ENCODE measurements at places on chromosomes 16 and 17.

DNA sequence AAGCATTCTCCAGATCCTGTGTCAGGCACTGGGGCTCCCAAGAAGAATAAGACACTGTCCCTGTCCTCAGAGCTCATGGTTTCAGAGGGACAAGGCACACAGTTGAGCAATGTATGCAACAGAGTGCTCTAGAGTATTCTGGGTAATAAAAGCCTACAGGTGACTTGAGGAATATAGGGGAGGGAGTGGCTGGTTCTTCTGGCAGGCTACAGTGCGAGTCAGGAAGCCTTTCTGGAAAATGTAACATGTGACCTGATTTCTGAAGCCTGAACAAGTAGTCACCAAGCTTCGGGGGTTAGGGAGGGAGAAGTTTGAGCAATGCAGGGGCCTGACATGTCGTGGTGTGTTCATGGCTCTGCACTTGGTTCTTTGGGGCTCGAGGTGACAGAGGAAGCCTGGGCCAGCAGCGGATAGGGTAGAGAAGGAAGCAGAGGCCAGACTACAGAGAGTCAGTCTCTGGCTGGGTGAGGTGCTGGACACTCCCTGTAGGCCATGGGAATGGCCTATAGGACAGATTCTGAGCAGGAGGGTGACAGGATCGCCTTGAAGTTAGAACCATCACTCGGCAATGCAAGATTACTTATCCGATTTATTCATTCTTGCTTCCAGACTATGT lies 16.0 kb upstream of the LRRC75A start:
- no peak for DNase-seq

DNA sequence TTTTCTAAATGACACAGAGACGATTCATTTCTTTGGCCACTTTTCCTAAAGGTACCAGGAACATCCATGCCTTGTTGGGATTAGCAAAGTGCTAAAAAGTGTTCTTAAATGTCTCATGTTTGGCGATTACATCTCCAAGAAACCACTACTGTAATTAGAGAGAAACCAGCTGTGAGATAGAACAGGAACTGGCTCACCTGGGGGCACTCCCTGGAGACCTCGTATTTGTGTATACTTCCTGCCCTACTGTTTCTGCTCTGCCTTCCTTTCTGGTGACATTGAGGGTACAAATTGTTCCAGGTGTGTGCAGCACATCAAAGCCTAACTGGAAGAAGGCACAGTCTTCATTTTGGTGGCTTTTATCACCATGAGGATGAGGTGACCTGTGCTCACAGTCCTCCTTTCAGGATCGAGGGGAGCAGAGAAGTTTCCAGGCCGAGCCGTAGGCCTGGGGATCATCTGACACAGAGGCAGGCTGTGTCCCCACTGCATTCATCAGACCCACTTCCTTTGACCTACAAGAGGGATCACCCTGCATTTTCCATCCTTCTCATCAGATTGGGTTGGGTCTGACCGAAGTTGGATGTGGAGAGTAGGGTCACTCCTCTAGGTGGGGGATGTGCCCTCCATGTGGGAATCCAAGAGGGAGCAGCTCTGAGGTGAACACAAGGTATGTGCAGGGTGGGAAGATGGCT lies 23.7 kb downstream of the CCL4 start:
- no peak for DNase-seq

GRCh38 chr16:86222965-86223551 lies 287.3 kb upstream of the FOXF1 start:
- DNase-seq: no peak

DNA sequence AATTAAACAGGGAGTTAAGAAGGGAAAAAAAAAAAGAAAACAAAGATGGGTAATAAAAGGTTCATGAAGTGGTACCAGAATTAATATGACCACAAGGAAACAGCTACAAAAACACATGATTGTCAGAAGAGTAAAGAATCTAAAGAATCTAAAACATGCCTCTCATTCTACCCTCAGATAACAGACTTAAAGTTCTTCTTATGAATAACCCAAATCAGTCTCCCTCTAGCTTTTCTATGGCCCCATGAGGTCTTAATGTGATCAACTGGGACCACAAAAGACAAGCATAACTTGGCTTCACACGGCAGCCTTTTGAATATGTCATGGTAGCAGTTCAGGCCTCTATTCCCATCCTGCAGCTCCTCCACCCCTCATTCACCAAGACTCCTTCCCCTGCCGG lies 6.9 kb downstream of the MYH10 start:
- DNase-seq: no peak

GRCh38 chr17:29694918-29695563 lies 72.3 kb upstream of the CORO6 start:
- no peak for DNase-seq

DNA sequence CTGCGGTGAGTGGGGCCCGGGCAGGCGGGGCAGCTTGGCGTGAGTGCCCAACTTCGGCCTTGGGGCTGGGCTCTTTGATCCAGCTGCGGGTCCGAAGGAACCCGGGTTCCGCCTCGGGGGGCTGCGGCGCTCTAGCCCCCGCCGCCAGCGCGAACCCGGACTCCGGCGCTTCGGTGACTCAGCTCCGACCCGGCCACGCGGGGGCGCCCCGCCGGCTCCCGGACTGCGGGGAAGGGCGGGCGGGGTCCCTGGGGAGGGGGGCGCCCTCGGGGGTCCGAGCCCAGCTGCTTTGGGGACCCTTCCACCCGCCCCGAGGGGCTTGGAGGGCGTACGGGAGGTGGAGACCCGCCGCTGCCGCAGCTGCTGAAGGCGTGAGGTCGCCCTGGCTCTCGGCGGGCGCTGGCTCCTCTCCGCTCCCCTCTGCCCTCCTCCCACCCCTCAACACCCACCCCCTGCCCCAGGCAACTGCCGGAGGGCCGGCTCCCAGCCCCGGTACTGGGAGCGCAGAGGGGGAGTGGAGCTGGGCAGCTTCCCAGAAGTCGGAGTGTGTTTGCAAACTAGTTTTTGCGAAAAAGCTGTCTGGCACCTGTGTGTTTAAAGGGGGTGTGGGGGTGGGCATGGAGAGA lies 516 bp downstream of the CPNE2 start:
- DNase-seq: peak; percentile 42

GRCh38 chr16:15765880-15766279 lies 90.9 kb downstream of the MYH11 start:
- no peak for DNase-seq

- DNase-seq: no peak
Measured at GRCh38 chr16:71915350-71915749, 20.0 kb downstream of the IST1 start.

GRCh38 chr17:31392856-31393748 lies 1.6 kb downstream of the RAB11FIP4 start:
- DNase-seq: no peak

GRCh38 chr16:26464576-26465266 lies 602.0 kb upstream of the C16orf82 start:
- no peak for DNase-seq

DNA sequence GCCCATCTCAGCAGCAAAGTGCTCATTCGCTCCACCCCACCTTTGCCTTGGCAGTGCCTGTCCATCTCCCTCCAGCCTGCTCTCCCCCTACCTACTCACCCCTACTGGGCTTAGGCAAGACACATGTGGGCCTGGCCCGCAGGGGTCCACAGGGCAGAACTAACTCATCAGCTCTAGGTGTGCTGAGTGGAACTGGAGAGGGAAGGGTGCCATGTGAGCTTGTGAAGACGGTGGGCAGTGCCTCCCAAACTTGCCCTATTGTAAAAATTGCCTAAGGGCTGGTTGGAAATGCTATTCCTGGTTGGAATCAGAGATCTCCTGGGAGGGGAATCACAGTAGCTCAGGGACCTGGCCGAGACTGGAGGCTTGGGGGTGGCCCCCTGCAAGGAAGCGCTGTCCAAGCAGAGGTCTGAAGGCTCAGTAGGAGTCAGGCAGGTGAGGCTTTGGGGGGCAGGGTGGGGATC lies 29.1 kb upstream of the TNS4 start:
- no peak for DNase-seq

GRCh38 chr17:74799097-74799496 lies 23.0 kb upstream of the NAT9 start:
- DNase-seq: no peak

DNA sequence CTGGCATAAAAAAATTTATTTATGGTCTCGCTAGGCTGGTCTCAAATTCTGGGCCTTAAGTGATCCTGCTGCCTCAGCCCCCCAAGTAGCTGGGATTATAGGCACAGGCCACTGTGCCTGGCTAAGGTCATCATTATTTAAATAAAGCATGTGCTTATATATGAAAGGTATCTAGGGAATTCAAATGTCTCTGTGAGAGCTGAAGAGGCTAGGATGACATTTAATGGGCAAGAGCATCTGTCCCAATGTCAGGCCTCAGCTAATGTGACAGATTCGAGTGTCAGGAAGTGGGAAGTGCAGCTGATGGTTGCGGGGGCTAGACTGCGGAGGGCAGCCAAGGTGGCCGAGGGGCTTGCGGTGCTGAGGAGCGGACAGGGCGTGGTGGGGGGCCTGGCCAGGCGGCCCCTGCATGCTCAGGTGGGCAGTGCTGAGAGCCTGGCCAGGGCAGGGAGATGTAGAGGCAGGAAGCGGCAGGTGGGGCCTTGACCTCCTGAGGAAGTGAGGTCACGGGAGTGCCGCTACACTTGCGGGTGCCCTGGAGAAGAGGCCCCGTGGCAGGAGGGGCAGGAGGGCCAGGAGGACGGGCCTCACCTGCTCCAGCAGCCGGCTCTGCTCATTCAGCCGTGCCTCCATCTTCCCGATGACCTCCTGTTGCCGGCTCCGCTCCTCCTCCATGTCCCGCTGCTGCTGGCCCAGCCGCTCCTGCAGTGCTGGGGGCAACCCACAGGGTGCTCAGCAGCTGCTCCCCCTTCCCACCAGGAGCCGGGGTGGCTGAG lies 12.6 kb upstream of the MRPL38 start:
- no peak for DNase-seq

GRCh38 chr17:21292867-21293830 lies 8.6 kb downstream of the MAP2K3 start:
- DNase-seq: no peak

GRCh38 chr17:59287452-59287851 lies 44.0 kb upstream of the YPEL2 start:
- no peak for DNase-seq

- no peak for DNase-seq
Measured at GRCh38 chr17:82808006-82808405, 31.8 kb downstream of the ZNF750 start.

GRCh38 chr17:6110088-6110487 lies 39.9 kb downstream of the WSCD1 start:
- no peak for DNase-seq

GRCh38 chr17:46026166-46027047 lies 27.4 kb downstream of the STH start:
- no peak for DNase-seq

DNA sequence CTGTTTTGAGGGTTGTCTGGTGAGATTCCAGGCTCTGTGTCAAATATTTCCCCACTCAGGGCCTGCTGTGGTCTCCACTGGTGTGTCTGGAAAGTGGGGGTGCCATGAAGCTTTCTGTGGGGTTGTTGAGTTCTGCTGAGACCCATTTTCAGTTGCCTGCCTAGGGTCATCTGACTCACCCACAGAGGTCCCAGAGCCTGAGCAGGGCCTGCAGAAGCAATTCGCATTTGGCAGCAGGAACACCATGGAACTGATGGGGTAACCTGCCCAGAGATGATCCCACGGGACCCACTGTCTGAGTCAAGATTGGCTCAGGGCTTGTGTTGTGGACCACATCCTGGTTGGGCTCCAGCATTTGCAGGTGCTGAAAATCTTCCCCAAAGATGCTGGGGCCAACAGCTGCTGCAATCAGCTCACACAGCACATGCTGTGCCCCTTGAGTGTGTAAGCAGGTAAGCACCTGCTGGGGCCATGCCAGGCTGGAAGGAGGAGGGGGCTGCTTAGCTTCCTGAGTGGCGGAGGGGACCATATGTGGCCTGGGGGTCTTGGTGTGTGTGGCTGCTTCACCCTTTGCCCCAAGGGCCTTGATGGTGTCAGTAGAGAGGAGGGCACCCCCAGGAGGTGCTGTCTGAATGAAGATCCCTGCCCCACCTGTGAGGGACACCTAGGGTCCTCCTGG lies 1726.1 kb downstream of the TP53TG3F start:
- DNase-seq: no peak

- no peak for DNase-seq
Measured at GRCh38 chr17:80901319-80901718, 90.3 kb upstream of the CHMP6 start.

DNA sequence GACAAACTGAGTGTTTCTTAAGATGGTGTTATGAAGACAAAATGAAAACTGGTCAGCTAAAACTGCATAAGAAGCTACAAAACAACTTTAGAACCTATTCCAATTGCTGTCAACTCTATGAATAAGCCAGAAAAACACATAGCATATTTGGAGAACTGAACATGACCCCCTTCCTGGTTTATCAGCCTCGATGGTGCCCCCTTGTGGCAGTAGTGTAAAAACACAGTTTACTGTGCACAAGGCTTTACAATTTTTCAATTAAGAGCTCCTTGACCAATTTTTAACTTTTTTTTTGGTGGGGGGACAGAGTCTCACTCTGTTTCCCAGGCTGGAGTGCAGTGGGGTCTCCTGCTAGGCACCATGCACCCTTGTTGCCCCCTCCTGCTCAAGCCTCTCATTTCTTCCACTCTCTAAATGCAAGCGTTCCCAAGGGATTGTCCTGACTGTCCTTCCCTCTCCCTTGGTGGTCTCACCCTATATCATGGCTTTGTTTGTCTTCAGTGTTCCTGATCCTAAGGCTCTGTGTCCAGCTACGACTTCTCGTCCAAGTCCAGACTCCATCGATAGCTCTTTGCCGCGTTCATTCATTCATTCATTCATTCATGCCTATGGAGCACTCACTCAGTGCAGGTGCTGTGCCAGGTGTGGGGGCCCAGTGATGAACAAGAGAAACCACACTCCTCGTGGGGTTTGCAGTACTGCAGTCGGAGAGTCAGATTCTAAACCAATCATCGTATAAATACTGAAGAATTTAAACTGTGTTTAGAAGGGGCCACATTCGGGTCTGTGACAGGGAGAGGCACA lies 7.5 kb downstream of the EIF1 start:
- DNase-seq: peak; percentile 55

GRCh38 chr17:40103688-40104087 lies 3.3 kb upstream of the NR1D1 start:
- DNase-seq: no peak

DNA sequence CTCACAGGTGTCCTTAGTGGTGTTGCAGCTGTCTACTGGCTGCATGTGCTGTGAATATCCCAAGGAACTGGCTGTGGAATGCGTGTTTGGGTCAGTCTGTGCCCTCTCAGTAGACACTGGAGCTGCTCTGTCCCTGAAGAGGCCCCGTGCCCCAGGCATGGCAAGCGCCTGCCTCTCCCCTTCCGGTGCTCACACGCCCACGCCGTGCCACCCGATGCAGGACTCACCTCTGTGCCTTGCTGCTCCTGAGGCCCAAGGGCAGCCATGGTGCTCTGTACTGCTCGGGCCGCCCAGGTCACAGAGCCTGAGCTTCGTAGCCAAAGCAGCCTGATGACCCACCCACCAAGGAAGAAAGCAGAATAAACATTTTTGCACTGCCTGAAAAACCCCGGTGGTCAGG lies 10.0 kb downstream of the RGS11 start:
- no peak for DNase-seq

- DNase-seq: no peak
Measured at GRCh38 chr16:78952630-78953029, 647.9 kb downstream of the MAF start.

GRCh38 chr17:72843591-72843990 lies 248.9 kb downstream of the SLC39A11 start:
- no peak for DNase-seq

- DNase-seq: peak; percentile 72
Measured at GRCh38 chr17:74972107-74972972, at the start of gene HID1. Gene HID1 (minus strand): TSS chr17:74972759. CDS start chr17:74972656, 103 bp downstream.

- DNase-seq: no peak
Measured at GRCh38 chr17:38460716-38461630, 32.7 kb downstream of the ARHGAP23 start.

All from activated CD4-positive, alpha-beta T cell treated with anti-CD3 and anti-CD28 coated beads for 1 hour (primary cell).